ENCODE measurements at places on chromosomes 4 and X.

DNA sequence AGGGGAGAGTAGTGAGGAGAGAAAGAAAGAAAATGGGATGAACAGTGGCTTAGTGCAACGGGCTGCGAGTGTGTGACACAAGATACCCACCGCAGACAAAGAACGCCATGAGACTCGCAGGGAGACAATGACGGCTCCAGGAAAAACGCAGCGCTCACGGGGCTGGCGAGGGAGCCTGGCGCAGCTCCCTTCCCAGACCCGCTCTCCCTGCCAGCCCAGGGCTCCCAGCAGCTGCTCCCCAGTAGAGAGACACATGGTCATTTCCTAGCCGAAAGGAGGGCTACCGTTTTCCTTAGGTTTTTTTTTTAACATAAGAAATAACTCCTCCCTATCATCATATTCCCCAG lies 149.5 kb downstream of the MAML3 start:
- no peak for DNase-seq

DNA sequence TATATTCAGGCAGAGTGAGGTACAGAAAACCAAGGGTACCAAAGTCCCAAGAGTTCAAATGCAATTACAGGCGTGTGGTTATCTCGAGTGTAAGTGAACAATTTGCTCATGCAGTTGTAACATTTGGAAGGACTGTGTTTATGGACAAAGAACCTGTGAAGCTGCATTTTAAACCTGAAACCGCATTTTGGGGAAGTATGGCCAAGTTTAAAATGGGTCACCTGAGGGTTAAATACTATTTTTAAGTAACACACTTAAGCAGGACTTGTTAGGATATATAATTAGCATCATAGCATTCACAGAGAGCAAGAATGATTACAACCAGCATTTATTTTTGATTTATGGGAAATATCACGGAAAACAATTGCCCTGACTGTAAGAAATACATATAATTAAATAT lies 79.1 kb upstream of the LCORL start:
- DNase-seq, result no peak

GRCh38 chrX:143429131-143429530 lies 88.1 kb downstream of the SPANXN3 start:
- DNase-seq, result no peak

- DNase-seq, result no peak
Measured at GRCh38 chrX:84710611-84711010, 208.4 kb upstream of the HDX start.

- no peak for DNase-seq
Measured at GRCh38 chr4:105352826-105353225, 121.0 kb downstream of the PPA2 start.

DNA sequence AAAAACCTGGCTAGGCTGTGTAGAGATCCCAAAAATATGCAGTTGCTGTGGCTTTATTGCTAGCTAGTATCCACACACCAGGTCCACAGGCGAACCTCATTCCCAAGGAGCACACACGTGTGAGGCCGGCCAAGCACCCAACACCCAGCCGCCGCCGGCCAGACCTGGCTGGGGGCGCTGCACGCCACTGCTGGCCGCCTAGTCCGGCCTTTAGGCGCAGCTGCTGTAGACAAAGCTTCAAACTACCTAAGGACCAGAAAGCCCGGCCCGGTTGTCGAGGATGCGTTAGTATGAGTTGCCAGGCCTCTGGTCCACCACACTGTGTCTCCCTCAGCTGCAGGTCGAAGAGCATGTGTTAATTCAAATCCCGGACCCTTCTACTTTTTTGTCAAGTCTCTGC lies 3.1 kb downstream of the POU3F4 start:
- no peak for DNase-seq
